ENCODE measurements at places on chromosomes 1 and 21.
A peak's percentile ranks its signal among the peaks of the same experiment; 100 is the strongest.

GRCh38 chr1:46605232-46605631 lies 1.2 kb upstream of the MKNK1 start:
- DNase-seq, result no peak

DNA sequence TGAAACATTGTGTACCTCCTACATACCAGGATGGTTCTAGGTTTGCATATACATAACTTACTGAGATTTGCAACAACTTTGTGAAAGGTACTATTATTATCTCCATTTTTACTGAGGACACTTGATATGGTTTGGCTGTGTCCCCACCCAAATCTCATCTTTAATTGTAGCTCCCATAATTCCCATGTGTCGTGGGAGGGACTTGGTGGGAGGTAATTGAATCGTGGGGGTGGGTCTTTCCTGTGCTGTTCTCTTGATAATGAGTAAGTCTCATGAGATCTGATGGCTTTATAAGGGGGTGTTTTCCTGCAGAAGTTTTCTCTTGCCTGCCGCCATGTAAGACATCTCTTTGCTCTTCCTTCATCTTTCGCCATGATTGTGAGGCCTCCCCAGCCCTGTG lies 40.1 kb downstream of the IGSF21 start:
- no peak for DNase-seq

DNA sequence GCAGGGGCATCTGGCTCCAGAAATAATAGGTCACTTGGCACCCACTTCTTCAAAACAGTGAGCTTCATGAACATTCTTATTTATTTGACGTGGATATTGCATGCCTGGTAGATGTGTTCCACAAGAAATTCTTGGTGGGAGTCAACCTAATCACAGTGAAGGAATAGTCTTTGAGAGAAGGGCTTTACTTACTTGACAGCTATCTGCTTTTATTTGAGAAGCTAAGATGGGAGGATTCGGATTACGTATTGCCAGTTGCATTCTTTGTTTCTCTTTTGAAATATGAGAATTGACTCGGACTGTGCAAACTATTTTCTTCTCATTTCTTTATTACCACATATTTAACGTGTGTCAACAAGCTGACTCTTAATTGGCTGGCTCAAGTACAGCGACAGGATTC lies 117.2 kb downstream of the FASLG start:
- no peak for DNase-seq

DNA sequence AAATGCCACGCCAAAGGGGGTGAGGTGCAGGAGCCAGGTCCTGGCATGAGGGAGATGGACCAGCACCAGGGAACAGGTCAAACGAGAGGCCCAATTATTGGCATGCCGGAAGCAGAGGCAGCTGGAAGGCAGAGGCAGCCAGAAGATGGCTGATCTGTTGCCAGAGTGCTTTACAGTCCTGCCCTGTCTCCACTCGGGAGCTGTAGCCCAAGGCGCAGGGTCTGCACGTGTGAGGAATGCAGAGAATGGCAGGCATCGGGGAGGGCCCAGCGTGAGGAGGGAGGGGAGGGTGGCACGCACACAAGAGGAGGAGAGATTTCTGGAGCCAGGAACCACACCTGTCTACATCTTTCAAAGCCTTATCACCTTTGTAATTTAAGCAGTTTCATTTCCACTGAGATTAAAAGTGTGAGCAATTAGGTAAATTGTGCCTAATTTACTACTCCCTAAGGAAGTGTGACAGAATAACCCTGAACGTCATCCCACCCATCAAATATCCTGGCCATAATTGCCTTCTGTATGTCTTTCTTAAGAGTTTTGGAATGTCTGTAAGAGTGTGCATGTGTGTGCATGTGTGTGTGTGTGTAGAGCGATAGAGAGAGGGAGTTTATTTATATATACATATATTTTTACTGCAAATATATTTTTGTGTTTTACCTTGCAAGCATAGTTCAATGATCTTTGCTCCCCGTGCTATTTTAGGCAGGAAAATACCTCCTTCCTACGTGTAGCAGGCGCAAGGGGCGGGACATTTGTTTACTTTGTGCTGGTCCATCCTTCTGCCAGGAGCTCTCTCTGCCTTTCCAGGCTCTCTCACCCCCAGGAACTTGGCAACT lies 125.5 kb upstream of the SERBP1 start:
- DNase-seq, result no peak

DNA sequence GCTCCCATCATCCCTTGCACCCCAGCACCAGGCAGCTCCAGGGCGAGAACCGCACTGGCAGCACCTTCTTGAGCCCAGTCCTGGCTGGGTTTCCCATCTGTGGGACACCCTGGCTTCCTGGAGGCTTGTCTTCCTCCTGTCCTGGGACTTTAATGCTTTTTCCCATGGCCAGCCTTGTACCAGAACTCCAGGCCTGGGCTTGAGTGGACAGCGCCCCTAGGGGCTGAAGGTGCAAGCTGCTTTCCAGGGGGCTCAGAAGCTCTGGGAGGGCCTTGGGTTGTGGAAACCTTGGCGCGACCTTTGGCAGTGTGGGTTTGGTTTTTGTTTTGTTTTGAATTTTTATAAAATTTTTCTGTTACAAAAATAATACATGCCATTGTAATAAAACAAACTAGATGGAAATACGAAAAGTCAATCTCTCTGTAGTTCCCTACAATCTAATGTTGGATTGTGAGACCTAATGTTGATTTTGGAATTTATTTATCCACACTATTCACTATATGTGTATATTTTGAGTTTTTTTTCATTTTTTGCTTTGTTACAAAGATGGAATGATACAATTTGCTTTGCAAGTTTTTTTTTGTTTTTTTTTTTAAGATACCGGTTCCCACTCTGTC lies 33.8 kb upstream of the RPL11 start:
- DNase-seq, result peak; percentile 22

- DNase-seq, result no peak
Observed at GRCh38 chr1:36573445-36573844, 90.7 kb upstream of the CSF3R start.

DNA sequence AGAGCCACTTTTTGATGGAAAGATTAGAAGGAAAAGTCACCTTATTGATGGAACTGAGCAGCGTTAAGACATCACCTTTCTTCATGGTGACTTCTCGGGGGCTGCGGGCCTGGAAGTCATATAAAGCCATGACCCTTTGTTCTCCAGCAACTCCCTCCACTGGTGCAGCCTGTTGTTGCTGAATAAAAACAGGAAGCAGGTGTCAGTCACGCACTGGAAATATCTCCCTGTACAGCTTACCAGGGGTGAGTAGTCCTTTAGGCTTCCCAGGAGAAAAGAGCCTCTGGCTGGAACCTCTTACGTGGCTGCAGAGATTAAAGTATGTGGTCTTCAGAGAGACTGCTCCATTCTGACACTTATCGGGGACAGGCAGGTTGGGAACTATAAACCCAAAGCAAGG lies 31.9 kb downstream of the SPTA1 start:
- DNase-seq, result no peak

GRCh38 chr1:4214826-4215225 lies 314.8 kb upstream of the C1orf174 start:
- DNase-seq, result no peak

- no peak for DNase-seq
Observed at GRCh38 chr1:20167126-20167525, 18.8 kb upstream of the UBXN10 start.

- no peak for DNase-seq
Observed at GRCh38 chr1:93716941-93717368, 35.3 kb upstream of the BCAR3 start.

GRCh38 chr1:67347688-67348472 lies 40.2 kb downstream of the IL12RB2 start:
- DNase-seq, result no peak

GRCh38 chr1:201456499-201457309 lies 12.3 kb downstream of the PHLDA3 start:
- DNase-seq, result no peak

- no peak for DNase-seq
Observed at GRCh38 chr1:162383516-162383915, 2.0 kb downstream of the C1orf226 start.

- no peak for DNase-seq
Observed at GRCh38 chr1:2474933-2475371, 1.1 kb upstream of the PLCH2 start.

GRCh38 chr1:205525495-205526285 lies 21.2 kb downstream of the CDK18 start:
- DNase-seq, result no peak

DNA sequence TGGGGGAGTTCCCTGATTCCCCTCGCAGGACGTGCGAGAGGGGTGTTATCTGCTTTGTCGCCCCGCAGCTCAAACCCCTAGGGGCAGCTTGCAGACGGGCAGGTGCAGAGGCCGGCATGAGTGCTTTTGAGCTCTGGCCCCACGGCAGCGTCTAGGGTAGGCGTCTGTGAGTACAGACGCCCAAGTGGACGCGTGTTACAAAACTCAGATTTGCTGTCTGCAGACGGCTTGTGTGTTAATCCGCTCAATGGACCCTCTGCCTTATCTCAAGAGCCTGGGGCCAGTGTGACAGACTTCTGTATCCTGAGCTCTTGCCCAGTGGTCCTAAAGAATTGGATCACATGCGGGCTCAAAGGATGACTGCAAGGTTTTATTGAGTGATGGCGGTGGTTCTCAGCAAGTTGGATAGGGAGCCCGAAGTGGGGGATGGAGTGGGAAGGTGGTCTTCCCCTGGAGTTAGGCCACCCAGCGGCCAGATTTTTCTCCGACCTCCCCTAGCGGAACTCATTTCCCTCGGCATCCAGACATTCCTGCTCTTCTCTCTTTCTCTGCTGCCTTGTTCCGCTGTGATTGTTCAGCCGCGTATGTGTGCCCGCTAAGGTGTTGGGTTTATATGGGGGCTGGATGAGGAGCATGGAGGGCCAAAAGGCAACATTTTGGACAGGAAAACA lies 9.4 kb downstream of the CFHR4 start:
- DNase-seq, result no peak

GRCh38 chr1:232690285-232690935 lies 60.5 kb upstream of the SIPA1L2 start:
- DNase-seq, result no peak

DNA sequence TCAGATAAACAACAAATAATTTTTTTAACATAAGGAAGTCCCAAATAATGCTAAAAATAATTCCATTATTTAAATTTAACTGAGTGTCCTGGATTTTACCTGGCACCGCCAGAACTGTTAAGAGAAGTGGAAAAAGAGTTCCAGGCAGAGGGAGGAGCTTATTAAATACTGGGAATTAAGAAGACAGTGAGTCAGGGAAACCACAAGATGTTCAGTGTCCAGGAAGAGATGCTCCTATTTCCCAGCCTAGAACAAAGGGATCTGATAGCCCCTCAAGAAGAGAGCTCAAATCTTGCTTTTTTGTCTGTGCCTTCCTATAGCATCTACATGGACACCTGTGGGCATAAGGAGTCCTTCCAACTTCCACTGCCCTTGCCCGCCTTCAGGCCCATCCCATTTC lies 85.9 kb downstream of the PGM1 start:
- no peak for DNase-seq

- no peak for DNase-seq
Observed at GRCh38 chr1:37047542-37047941, 13.2 kb upstream of the GRIK3 start.

DNA sequence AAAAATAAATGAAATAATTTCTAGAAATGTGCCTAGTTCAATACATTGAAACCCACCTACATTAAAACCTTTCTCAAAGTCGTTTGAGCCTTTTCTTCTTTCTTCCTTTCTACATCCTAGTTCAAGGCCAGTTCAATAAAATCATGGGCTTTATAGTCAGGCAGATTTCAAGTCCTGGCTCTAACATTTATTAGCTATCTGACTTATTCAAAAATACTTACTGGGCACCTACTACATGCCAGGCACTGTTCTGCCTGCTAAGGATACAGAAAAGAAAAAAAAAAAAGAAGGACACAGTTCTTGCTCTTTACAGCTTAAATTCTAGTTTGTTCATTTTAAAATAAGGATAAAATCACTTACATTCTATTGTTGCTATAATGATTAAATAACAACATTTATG lies 134.2 kb upstream of the FGGY start:
- DNase-seq, result no peak

DNA sequence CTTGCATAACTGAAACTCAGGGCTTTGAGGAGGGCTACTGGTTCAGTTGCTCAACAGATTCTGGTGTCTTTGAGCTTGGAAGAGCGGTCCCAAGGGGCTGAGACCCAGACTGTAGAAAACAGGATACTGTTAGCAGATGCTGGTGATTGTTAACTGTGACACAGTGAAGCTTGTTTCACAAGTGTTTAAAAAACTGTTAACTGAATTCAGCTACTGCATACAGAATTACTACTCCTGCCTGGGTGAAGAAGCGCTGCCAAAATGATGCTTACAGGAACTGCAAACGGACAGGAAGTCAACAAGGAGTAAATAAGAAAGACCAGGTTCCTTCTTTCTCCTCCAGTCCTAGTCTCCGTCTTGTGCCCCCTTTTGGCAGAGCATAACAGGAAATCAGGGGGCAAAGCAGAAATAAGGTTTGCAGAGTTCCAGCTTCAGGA lies 195.3 kb upstream of the USP25 start:
- DNase-seq, result no peak

DNA sequence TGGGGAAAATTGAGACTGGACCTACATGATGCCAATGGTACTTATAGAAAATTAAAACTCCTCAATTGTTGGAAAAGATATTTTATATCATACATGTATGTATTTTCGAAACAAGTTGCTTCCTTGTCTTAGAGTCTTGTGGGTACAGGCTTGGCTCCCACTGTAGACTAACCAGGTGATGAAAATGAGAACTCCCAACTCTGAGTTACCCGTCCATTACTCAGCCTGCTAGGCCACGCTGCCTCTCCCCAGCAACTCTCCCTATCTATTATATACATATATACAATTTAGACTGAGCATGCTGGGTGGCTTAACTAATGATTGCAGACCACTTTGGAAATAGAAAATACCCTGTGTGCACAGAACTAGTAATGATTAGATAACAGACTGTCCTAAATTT lies 628.7 kb downstream of the LMO4 start:
- DNase-seq, result no peak

DNA sequence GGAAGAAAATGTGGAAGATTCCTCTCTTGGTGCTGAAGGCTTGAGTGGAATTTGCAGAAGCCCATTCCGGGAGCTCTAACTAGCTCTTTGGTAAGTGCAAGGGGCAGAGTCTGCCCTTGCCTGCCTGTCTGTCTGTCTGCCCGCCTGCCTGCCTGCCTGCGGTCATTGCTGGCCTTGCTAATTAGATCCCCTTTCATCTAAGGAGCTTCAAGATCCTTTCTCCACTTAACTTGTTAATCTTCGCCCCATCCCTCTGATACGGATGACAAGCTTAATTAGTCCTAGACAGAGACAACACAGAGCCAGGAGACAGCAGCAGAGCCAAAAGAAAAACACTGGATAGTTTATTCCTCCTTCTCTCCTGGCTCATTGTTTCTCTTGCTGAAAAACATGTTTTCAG lies 80.2 kb upstream of the GADD45A start:
- no peak for DNase-seq

DNA sequence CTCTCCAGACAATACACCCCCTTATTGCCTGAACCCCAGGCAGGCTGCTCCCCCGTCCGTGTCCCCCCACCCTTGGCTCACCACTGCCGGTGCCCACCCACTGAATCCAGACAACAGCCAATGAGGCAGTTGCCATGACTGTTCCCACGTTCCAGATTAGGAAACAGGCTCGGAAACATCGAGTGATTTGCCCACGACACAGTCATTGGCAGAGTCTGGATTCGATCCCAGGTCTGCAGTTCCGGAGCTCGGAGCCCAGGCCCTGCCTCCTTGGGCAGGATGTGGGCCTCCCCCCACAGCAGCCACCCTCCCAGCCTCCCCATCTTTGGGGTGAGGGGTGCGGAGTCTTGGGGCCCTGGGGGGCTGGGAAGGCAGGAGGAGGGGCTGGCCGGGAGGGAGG lies 20.3 kb upstream of the CLSTN1 start:
- DNase-seq, result no peak

Measured in activated naive CD4-positive, alpha-beta T cell (primary cell).